ENCODE measurements at places on chromosomes 16 and 17. TPM values are rescaled to one million over a fixed set of nuclear protein-coding genes. Genes with fewer than 3 reads are reported as not detected.

The KRT39 gene
- total RNA-seq: not detected

DNA sequence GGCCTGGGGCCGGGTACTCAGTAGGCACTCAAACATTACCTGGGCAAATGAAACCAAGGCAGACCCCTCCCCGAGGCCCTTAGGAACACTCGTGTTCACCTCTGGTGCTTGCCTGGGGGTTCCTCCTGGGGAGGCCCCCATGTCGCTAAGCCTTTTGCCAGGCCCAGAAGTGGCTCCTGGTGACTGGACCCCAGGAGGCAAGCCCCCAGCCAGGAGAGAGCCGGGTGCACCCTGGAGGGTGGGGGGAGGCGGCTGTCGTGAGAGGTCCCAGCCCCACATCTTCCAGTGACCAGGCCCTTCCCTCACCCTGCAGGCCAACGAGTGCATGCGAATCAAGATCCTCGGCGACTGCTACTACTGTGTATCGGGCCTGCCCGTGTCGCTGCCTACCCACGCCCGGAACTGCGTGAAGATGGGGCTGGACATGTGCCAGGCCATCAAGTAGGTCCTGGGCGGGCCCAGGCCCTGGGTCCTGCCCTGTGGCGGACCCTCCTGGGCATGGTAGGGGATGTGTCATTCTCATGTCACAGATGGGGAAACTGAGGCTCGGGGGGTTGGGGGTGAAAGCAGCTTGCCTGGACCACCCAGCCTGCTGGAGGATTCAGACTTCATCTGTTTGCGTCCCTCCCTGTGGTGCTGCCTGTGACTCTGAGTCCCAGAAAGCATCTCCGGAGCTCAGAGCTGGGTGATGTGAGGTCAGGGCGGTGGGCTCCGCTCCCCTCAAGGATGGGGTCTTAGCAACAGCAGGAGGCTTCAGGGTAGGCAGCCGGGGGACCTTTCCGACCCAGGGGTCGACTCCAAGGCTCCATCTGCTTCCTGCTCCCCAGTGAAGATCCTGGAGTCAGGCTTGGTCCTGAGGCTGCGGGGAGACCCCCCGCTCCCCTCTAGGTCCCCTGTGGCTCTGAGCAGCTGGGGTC, 32.5 kb downstream of the ADCY7 start:
- H3K36me3 ChIP-seq: no peaks in the 10 kb centered on the region
- no peak for DNase-seq
- no peak overlapping the region for H3K27ac ChIP-seq
- H3K4me1 ChIP-seq: no peaks in the 10 kb centered on the region

The CCL16 gene
- total RNA-seq: 0.48 TPM

DNA sequence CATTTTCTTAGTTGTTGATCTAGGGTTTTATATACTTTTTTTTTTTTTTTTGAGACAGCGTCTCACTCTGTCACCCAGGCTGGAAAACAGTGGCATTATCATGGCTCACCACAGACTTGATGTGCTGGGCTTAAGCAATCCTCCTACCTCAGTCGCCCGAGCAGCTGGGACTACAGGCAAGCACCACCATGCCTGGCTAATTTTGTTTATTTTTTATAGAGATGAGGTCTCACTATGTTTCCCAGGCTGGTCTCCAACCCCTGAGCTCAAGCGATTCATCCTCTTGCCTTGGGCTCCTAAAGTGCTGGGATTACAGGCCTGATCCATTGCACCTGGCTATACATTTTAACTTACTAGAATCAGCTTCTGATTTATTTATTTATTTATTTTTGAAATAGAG, 34.2 kb upstream of the ATP2A3 start:
- no peak for DNase-seq
- H3K27ac ChIP-seq: no peak overlapping the region
- H3K27me3 ChIP-seq: no peaks in the 10 kb centered on the region
- no peaks in the 10 kb centered on the region for H3K36me3 ChIP-seq
- no peaks in the 10 kb centered on the region for H3K4me1 ChIP-seq
- no peak overlapping the region for H3K4me3 ChIP-seq

The NPIPA7 gene
- 5.6 TPM for total RNA-seq

- H3K27ac ChIP-seq: no peak overlapping the region
- DNase-seq: no peak
- no peaks in the 10 kb centered on the region for H3K36me3 ChIP-seq
- H3K4me1 ChIP-seq: no peaks in the 10 kb centered on the region
- no peaks in the 10 kb centered on the region for H3K27me3 ChIP-seq
- H3K4me3 ChIP-seq: no peak overlapping the region
Observed at GRCh38 chr17:376936-377863, 24.6 kb upstream of the RPH3AL start.

- H3K27ac ChIP-seq: peak overlapping the region; percentile 21
- peaks cover 44% of the 10 kb centered on the region for H3K4me1 ChIP-seq
- no peak for DNase-seq
- no peak overlapping the region for H3K4me3 ChIP-seq
- no peaks in the 10 kb centered on the region for H3K36me3 ChIP-seq
- H3K27me3 ChIP-seq: no peaks in the 10 kb centered on the region
Observed at GRCh38 chr17:77435272-77436057, 294.7 kb downstream of the SEC14L1 start.
